ENCODE measurements at places on chromosomes 12 and 14. TPM values are rescaled to one million over a fixed set of nuclear protein-coding genes. Genes with fewer than 3 reads are reported as not detected.

DNA sequence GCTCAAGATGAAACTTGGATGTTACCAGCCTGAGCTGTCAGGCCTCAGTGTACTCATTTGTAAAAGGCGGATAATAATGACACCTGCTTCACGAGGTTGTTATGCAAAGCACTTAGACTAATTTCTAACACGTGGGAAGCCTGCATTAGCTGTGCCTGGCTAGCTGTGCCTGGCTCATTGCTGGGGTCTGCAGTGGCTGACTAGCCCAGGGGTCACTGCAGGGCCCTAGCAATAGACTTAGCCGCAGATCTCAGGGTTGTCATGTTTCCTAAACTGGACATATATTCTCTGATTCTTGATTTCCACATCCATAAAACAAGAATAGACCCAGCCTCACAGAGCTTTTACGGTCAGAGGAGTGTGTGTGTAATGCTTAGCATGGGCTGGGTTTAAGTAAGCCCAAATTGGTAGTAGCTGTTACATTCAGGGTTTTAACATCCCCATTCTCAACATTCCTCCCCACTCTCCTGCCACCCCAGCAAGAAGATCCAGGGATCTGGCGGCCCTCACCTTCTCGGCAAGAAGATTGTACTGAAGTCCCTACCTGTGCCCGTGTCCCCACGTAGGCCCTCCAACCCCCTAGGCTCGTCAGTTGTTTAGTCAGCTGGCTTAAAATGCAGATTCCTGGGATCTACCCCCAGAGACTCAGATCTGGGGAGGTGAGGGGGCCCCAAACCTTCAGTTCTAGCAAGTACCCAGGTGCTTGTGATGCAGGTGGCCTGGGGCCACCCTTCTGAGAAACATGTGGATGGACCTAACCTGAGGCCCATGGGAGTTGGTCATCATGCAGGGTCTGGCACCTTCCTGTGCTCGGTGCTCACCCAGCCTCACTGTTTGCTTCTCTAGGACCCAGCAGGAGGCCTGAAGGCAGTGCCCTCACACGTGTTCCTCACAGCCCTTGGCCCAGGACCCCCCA is 8.6 kb downstream of the NR4A1 start:
- peak; percentile 91 for DNase-seq

DNA sequence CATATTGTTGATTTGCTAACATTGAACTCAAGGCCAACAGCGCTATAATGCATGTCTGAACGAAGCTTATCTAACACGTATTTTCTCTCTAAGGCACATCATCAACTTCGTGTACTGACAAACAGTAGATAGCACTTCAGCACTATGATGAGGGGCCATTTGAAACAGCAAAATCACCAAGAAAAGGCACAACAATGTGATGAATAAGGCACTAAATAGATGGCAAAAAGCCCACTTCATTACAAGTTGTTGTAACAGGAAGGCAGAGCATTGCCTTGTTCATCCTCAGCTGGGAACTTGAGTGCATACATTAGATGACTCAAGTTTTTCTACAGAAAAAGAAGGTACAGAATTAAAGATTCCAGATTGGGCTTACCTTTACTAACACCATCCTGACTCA is 75.2 kb downstream of the LIN7A start:
- no peak for DNase-seq

Gene PLBD1
- 10.0 TPM for total RNA-seq

DNA sequence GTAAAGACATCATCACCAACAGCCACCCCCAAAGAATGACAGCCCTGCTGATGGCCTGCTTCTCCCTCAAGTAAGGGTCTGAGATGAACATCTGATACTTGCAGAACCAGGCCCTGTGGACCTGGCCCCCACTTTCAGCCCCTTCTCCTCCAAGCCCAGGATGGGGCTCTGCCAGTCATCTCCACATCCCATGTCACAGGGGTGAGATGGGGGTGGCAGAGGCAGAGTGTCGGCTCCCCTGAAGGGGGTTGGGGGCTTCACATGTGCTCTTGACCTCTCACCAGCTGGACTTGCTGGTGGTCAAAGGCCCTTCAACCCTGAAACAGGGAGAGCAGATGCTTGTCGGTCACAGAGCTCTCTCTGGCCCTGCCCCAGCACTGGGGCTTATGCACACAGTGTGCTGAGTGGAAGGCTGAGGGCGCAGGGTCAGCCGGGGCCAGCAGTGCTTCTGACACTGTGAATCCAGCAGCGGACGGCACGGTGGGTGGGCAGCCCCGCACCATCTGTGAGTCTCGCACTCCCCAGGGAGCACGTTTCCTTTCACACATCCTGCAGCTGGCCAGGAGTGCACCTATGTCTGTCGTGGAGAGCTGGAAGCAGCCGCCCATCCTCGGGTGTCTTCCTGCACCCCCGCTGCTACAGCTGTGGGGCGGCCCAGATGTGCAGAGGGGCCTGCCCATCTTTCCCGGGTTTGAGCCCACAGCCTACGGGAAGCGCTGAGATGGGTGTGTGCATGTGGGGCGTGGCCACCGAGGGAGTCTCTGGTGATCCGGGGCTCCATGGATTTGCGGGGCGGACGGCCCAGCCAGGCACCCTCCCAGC is 94.3 kb downstream of the ADGRD1 start:
- no peak for DNase-seq

Gene CDCA3
- total RNA-seq = 0.36 TPM

GRCh38 chr12:50050410-50051098 is 6.8 kb upstream of the ASIC1 start:
- peak; percentile 93 for DNase-seq

Gene MYO1H
- not detected for total RNA-seq

Gene ARHGAP5
- total RNA-seq = 158 TPM

- DNase-seq = no peak
Observed at GRCh38 chr12:72574138-72574537, 302.0 kb downstream of the TRHDE start.

Data from sigmoid colon (tissue), 7 donors.